A549 treated with CORT108297 at 1 μM for 4 hours (cell line): ENCODE measurements at places on chromosomes 12 and 14. TPM values are rescaled to one million over a fixed set of nuclear protein-coding genes. Genes with fewer than 3 reads are reported as not detected.

Gene KRT71
- 0.05 TPM in 1 of 5 replicates, not detected in the others for total RNA-seq

Gene PROX2
- total RNA-seq, result not detected in 5 replicates

Gene EIF4B
- total RNA-seq, result 219 to 412 TPM (median 272 TPM) in 5 replicates

Gene SERPINA10
- 0.02 to 0.04 TPM in 2 of 5 replicates, not detected in the others for total RNA-seq

Gene LTBP2
- 9.9 to 14.2 TPM (median 11.0 TPM) in 5 replicates for total RNA-seq

Gene KRT82
- not detected in 5 replicates for total RNA-seq

Gene KRT3
- 0.05 to 0.09 TPM (median 0.06 TPM) in 4 of 5 replicates, not detected in the other for total RNA-seq

Gene IKZF4
- 1.9 to 3.6 TPM (median 2.2 TPM) in 5 replicates for total RNA-seq

Gene BDKRB1
- total RNA-seq, result 0.81 to 1.1 TPM (median 0.86 TPM) in 5 replicates

Gene FSCB
- total RNA-seq, result not detected in 5 replicates

Gene TSHR
- not detected in 5 replicates for total RNA-seq

Gene GPR84
- not detected in 5 replicates for total RNA-seq

Gene LRTM2
- 0.07 to 0.10 TPM in 2 of 5 replicates, not detected in the others for total RNA-seq

Gene ZCRB1
- total RNA-seq, result 55.9 to 67.6 TPM (median 59.1 TPM) in 5 replicates

Gene MORN3
- 0.12 to 0.51 TPM (median 0.23 TPM) in 5 replicates for total RNA-seq

Gene KCNH3
- 1.8 to 2.9 TPM (median 2.8 TPM) in 5 replicates for total RNA-seq

Gene SERPINA3
- total RNA-seq, result 6.6 to 11.2 TPM (median 9.0 TPM) in 5 replicates

Gene OR4K15
- not detected in 5 replicates for total RNA-seq

Gene TEAD4
- total RNA-seq, result 34.2 to 49.6 TPM (median 45.4 TPM) in 5 replicates

Gene NKX2-1
- 0.03 TPM in 1 of 5 replicates, not detected in the others for total RNA-seq

Gene SPIC
- total RNA-seq, result not detected in 5 replicates

Gene SMIM41
- total RNA-seq, result not detected in 5 replicates

Gene L2HGDH
- total RNA-seq, result 8.5 to 11.9 TPM (median 10.4 TPM) in 5 replicates

Gene C3AR1
- not detected in 5 replicates for total RNA-seq

Gene SMCO2
- 0.10 to 0.34 TPM (median 0.25 TPM) in 4 of 5 replicates, not detected in the other for total RNA-seq

Gene KLRC3
- total RNA-seq, result 0.12 to 0.40 TPM (median 0.23 TPM) in 5 replicates

Gene C1QL4
- 3.9 to 6.6 TPM (median 5.7 TPM) in 5 replicates for total RNA-seq

Gene PEBP1
- 228 to 291 TPM (median 284 TPM) in 5 replicates for total RNA-seq

Gene TAS2R20
- total RNA-seq, result 0.07 to 0.13 TPM (median 0.10 TPM) in 5 replicates

Gene SYNDIG1L
- total RNA-seq, result 0.05 TPM in 1 of 5 replicates, not detected in the others

Gene EML1
- 38.0 to 44.9 TPM (median 43.2 TPM) in 5 replicates for total RNA-seq

Gene ASCL4
- not detected in 5 replicates for total RNA-seq

Gene LBHD2
- total RNA-seq, result 0.12 to 0.39 TPM (median 0.27 TPM) in 3 of 5 replicates, not detected in the others

Gene ANKRD9
- total RNA-seq, result 4.4 to 13.9 TPM (median 11.5 TPM) in 5 replicates

Gene CNTN1
- 37.7 to 60.2 TPM (median 56.6 TPM) in 5 replicates for total RNA-seq

Gene OAS2
- total RNA-seq, result 0.21 to 0.27 TPM (median 0.23 TPM) in 5 replicates

Gene NELL2
- total RNA-seq, result 0.22 TPM in 1 of 5 replicates, not detected in the others

Gene HVCN1
- total RNA-seq, result 0.42 to 0.77 TPM (median 0.61 TPM) in 5 replicates

Gene FAM181A
- total RNA-seq, result not detected in 5 replicates

Gene ACSM4
- not detected in 5 replicates for total RNA-seq

Gene TDG
- 24.5 to 29.8 TPM (median 26.7 TPM) in 5 replicates for total RNA-seq

Gene RNF212B
- not detected in 5 replicates for total RNA-seq

Gene ABCD2
- not detected in 5 replicates for total RNA-seq

Gene BCL7A
- 9.8 to 12.8 TPM (median 11.5 TPM) in 5 replicates for total RNA-seq

Gene SHMT2
- total RNA-seq, result 123 to 141 TPM (median 136 TPM) in 5 replicates

Gene NGB
- total RNA-seq, result not detected in 5 replicates

Gene LRRIQ1
- 0.73 to 1.4 TPM (median 0.89 TPM) in 5 replicates for total RNA-seq

Gene KERA
- not detected in 5 replicates for total RNA-seq
